ENCODE measurements at places on chromosomes 13 and 19.

- DNase-seq = no peak
Measured at GRCh38 chr13:36920616-36921185, 663 bp upstream of the SMAD9 start.

DNA sequence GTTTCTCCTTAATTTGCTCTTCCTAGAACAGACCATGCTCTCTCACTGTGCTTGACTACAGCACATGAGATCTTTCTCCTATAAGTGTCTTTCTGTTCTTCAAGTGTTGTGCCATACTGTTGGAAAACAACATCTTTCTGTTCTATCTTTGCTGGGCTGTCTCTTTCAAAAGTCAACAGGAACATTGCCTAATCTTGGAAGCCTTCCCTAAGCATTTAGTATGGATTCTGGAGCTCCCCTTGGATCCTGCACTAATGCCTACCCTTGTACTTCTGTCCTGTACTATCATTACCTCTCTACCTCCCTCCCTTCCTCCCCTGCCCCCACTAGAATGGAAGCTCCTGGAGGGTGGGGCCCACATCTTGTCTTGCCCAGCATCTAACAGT, 26.8 kb downstream of the STARD13 start:
- DNase-seq = no peak

DNA sequence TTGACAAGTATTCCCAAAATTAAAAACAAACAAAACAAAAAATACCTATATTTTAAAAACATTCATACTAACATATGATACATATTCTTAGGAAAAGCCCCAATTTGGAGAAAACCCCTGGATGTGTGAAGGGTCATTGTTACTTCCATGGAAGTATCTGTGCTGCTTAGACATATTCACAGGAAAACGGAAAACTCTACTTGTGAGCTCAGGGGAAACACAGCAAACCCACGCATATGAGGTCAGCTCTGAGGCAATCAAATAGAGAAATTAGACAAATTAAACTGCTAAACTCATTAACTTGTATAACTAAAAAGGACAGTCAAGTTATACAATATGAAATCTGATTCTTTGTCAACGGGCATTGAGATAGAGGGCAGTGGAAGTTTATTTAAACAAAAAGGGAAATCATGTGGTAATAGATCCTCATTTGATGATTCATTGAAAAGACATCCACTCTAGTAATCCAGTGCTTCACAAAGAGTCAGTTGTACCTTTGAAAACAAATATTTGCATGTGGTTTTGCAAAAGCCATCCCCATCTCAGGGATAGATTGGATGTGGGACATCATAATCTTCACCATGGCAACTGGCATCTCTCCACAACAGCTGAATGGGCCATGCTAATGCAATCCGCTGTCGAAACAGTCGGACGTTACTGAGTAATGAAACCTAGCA, 423.4 kb downstream of the ITGBL1 start:
- no peak for DNase-seq

GRCh38 chr19:52724701-52725514, 9.9 kb downstream of the ZNF611 start:
- DNase-seq = no peak
